ENCODE measurements at places on chromosomes 5 and 9.
A peak's percentile ranks its signal among the peaks of the same experiment; 100 is the strongest.

DNA sequence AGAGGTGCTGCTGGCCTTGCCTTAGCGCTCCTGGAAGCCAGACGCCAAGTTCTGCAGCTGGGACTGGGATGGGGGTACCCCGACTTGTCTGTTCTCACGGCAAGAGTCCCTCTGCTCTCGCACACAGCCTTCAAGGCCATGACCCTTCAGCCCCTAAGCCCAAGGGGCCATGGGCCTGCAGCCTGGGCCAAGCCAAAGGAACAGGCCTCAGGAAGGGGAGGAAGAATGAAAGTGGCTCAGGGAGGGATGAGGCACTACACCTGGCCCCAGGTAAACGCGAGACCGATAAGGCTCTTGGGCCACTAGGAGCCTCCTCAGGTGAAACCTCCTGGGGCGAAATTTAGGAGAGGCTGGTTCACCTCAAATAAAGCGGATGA, 3.9 kb downstream of the EBF1 start:
- DNase-seq, result no peak

- DNase-seq, result no peak
Measured at GRCh38 chr5:153558957-153559356, 68.5 kb downstream of the GRIA1 start.

GRCh38 chr9:113364951-113365350, 11.8 kb downstream of the HDHD3 start:
- DNase-seq, result no peak

DNA sequence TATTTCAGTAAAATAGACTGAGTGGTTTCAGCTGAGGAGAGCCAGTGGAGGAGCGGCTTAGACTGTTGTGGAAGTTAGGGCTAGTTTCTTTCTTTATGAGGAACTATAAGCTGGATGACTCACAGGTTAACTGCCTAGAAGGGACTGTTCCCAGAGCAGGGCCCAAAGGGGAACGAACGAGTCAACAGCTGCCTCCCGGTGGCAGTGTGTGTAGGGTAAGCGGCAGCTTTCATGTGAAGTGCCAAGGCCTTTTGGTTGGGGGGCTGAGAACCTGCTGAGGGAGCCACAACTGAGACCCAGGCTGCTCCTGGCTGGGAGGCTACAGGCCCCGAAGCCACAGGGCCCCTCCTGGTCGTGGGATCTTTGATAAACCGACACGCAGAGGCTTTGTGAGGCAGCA, 7.0 kb downstream of the SQSTM1 start:
- DNase-seq, result peak; percentile 59

- DNase-seq, result no peak
Measured at GRCh38 chr5:124283031-124283430, 463.4 kb downstream of the ZNF608 start.

GRCh38 chr5:28165096-28165495, 1126.7 kb upstream of the CDH9 start:
- no peak for DNase-seq

GRCh38 chr9:119004618-119004990, 364.6 kb downstream of the BRINP1 start:
- no peak for DNase-seq

GRCh38 chr5:90344689-90345088, 64.9 kb downstream of the CETN3 start:
- DNase-seq, result no peak

DNA sequence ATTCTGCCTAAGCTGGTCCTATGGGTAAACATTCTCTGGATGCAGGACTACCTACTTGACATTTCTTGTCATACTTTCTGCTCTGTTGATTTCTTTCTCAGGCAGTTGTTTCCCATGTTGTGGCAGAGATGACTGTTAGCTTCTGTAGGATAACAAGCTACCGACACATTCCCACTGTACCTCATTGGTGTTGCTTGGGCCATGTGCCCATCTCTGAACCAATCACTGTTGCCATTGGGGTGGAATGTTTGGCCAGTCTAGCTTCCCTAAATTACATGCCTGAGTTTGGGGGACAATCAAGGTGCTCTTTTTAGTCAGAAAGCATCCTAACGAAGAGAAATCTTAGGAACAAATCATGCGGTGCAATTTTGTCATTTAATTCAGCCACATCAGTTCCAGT, 212.0 kb downstream of the KDM4C start:
- no peak for DNase-seq
